ENCODE measurements at places on chromosomes 13 and 19.

DNA sequence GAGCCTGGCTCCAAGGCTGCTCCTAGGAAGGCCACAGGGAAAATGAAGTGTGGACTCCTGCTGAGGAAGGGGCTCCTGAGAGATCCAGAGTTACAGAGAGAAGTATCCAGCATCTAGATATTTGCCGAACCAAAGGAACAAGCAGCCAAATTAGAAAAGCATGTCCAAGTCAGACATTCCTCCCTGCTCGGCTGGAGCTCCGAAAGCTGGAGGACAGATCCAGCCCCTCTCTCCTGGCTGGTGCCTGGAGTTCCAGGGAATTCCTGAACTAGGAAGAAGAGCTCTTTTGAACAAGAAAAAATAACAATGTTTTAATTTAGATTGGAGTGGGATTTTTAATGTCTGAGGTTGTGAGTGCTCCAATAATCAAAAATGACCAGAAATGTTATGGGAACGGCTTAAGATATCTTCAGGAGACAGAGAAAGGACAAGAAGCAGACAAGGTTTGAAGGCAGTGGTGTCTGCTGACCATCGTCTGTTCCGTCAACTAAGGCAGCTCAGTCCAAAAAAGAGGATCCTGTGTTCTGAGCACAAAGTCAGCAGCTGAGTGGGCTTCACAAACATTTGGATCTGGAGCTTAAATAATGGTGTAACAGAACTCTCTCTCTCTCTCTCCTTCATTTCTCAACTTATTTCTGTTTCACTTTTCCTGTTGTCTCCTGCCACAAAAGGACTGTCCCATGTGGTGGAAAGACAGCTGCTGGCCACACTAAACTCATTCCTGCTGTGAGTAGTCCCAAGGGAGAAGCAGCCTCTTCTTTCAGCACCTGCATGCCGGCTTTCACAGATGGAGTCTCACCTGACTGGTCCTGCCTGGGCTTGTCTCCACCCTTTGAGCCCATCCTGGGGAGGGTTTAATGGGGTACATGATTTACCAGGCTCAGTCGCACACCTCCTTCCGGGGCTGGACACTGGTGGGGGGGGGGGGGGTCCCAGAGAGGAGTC lies 31.5 kb upstream of the IRS2 start:
- DNase-seq: no peak

DNA sequence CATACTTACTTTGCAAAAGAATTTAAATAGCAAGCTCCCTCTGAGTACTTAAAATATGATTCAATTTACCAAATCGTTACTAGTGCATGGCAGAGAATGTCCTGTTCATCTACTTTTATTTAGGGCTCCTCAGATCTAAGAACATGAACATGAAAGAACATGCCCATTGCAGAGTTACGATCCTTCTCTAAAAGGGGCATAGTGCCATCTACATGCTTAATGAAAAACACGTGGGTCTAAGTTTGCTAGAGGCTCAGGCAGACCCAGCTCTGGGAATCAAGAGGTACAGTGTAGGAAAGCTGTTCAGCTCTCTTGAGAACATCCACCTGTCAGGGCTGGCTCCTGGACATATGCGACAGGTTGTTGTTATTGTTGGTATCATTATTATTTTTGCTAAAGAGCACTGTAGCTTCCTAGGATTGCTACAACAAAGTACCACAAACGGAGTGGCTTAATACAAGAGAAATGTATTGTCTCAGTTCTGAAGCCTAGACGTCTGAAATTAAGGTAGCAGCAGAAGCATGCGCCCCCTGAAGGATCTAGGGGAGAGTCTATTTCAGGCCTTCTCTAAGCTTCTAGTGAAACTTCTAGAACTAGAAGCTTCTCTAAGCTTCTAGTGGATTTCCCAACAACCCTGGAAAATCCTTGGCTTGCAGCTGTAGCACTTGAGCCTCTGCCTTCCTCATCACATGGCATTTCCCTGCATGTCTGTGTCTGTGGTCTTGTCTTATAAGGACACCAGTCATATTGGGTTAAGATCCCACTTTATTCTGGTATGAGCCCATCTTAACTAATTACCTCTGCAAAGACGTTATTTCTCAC lies 133.9 kb downstream of the DCT start:
- peak; percentile 87 for DNase-seq

DNA sequence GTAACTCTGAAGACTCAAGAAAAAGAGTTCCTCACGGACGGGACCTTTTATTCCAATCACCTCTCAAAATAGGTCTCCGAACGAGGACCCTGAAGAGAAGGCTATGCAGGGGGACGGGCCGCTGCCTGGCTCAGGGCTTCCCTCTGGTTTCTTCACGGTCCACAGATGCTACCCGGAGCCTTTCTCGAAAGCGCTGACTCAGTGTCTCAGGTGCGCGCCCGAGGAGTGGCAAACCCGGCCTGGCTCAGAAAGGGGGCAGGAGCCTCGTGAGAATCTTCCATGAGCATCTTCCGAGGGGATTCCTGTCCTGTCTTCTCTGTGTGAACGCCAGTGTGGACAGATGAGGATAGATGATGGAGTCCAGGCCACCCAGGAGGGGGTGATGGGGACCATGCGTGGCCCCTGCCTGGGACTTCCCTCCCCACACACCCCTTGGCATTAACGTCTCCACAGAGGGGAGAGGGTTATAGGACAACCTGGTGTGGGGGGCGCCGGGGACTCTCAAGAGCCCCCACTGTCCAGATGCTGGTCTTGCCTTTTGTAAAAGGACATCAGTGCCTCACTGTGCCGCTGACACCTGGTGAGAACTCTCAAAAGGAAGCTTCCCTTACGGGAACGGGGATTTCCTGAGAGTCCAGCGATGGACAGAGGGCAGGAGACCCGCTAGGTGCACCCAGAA lies 16.5 kb downstream of the LSM4 start:
- DNase-seq: no peak

GRCh38 chr19:49761625-49762311 lies 1.3 kb downstream of the TSKS start:
- DNase-seq: no peak

- DNase-seq: no peak
Measured at GRCh38 chr19:2577722-2578335, 101.9 kb downstream of the GADD45B start.

DNA sequence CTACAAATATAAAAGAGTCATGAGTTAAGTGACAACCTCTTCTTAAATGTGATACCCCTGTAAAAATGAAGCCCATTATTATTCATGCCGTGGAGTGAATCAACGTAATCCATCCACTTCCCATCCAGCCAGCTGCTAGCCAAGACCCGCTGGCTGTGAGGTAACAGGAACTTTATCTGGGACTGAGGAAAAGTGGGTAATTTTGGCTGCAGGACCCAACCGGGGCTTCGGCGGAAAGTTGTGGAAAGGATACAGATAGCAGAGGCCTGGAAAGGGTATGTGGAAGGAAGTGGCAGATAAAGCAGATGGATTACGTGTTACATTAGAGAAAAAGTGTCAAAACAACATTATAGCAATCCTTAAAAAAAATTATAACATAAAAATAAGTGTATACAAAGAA lies 48.3 kb downstream of the SLC7A1 start:
- DNase-seq: no peak

DNA sequence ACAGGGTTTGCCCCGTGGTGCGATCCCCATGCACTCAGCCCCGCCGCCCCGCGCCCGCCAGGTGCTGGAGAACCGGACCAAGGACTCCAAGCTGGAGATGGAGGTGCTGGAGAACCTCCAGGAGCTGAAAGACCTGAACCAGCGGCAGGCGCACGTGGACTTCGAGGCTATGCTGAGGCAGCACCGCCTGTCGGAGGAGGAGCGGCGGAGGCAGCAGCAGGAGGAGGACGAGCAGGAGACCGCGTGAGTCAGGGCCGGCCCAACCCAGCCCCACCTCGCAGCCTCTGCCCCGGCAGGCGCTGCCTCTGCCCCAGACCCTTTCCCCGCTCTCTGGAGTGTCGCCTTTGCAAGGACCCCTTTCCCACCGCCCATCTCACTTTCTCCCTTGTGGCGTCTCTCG lies 11.3 kb downstream of the YJU2 start:
- DNase-seq: no peak

GRCh38 chr13:78341032-78341431 lies 262.3 kb downstream of the POU4F1 start:
- DNase-seq: no peak

GRCh38 chr13:113801289-113801961 lies 42.4 kb downstream of the TMEM255B start:
- no peak for DNase-seq

- DNase-seq: no peak
Measured at GRCh38 chr19:15971224-15971780, 22.5 kb downstream of the OR10H4 start.

GRCh38 chr13:79780240-79780639 lies 299.3 kb downstream of the NDFIP2 start:
- DNase-seq: no peak

DNA sequence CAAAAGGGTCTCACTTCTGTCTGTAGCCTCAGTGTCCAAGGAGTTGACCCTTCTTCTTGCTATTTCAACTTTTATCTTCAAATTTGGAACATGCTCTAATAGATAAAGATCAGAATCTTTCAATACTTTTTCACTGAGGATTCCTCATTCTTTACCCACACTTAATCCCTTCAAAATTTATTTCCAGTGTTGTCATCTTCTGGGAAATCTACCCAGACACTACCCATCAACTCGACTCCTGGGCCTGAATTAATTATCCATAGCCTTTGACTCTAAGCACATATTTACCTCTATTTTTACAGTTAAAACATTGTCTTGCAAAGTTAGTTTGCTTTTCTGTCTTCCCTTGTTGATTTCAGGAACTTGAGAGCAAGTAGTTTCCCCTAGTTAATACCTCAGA lies 1022.5 kb downstream of the PCDH9 start:
- no peak for DNase-seq

- DNase-seq: no peak
Measured at GRCh38 chr13:48817166-48817802, 158.4 kb upstream of the FNDC3A start.

- no peak for DNase-seq
Measured at GRCh38 chr19:18119717-18120105, 22.1 kb downstream of the MAST3 start.

- peak; percentile 64 for DNase-seq
Measured at GRCh38 chr13:31236211-31236786, 36.5 kb downstream of the B3GLCT start.

GRCh38 chr13:23513455-23513854 lies 56.8 kb upstream of the TNFRSF19 start:
- DNase-seq: no peak

DNA sequence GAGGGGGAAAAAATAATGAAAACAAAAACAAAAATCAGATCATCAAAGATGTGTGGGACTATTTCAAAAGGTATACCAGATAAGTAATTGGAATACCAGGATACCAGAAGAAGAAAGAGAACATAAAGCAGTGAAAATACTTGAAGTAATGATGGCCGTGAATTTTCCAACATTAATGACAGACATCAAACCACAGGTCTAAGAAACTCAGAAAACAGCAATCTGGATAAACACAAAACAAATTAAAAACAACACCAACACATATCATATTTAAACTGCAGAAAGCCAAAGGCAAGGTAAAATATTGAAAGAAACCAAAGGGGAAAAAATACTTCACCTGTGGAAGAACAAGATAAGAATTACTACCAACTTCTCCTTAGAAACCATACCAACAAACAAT lies 24.2 kb upstream of the UFM1 start:
- DNase-seq: no peak

DNA sequence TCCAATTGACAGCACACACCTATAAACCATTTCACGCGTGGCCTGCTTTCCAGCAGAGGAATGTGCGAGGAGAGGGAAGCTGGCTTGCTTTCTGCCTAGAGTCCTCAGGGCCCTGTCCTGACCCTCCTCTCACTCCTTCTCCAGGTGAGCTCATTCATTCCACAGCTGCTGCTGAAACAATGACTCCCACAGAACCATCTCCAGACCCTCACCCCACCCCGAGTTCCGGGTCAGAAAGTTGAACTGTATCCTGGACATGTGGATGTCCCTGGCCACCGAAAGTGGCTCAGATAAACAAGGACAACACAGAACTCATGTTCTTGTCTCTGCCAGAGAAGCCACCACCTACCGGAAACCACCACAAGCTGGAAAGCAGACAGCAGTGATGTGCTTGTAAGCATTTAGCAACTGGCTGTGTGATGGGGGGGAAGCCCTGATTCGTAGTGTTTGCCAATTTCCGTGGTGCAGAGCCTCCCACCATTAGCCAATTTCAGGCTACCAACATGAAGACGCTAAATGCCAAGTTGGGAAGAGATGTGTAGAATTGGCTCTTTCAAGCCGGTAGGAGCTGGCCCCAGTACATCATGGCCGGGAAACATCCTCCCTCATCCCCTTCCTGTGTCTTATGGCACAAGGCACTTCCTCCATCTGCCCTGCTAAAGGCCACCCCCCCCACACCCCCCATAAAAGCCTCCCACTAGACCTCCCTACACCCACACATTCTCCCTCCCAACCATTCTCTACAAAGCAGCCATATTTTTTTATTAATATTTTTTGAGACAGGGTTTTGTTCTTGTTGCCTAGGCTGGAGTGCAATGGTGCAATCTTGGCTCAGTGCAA lies 5.0 kb downstream of the SYCE2 start:
- DNase-seq: no peak

GRCh38 chr13:40383132-40383531 lies 283.3 kb downstream of the FOXO1 start:
- DNase-seq: no peak

DNA sequence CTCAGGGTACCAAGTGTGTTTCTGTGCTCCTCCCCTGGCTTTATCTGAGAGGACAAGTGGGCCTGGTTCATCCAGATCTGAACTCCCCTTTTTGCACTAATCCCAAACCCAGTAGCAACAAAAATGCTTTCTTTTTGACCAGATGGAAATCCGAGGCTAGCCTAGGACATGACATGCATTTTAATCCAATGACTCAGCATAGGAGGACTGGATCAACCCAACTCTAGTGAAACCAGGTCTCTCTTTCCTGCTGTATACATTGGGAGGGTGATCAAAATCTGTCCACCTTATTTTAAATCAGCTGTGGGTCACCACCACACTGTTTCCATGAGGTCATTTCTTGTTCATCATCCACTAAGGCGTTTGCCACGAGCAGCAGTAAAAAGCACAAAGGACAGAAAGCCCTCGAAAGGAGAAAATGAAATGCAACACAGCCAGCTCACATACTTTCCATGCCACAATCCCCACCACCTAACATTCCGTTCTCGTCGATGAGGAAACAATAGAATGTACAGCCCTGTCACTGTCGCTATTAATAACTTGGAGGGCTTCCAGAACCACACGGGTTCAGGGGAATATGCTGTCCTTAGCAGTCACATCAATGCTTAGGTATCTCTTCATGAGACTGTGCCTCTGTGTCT lies 543.0 kb downstream of the IRS2 start:
- DNase-seq: peak; percentile 35

DNA sequence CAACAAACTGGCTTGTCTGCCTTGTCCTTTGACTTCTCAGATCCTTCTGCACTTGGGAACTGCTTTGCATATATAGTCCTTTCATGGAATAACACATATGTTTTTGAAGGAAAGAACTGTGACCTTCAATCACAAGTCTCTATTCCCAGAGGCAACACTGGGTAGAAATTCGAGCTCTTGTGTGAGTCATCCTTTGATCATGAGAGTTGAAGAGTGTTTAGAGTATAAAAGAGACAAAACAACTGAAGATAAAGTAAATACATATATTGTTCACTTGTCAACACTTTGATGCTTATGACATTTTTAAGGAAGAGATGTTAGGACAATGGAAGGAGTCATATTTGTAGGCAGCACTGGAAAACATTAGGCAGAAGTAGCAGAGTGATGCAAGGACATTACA lies 5.2 kb upstream of the OR7A5 start:
- no peak for DNase-seq

GRCh38 chr19:6216996-6217751 lies 62.6 kb downstream of the MLLT1 start:
- peak; percentile 79 for DNase-seq

GRCh38 chr19:29942404-29943261 lies 594 bp downstream of the URI1 start:
- DNase-seq: peak; percentile 70

All from A673 (cell line).